IPS DF 19.7 (cell line): ENCODE measurements at places on chromosomes 13 and 19.

DNA sequence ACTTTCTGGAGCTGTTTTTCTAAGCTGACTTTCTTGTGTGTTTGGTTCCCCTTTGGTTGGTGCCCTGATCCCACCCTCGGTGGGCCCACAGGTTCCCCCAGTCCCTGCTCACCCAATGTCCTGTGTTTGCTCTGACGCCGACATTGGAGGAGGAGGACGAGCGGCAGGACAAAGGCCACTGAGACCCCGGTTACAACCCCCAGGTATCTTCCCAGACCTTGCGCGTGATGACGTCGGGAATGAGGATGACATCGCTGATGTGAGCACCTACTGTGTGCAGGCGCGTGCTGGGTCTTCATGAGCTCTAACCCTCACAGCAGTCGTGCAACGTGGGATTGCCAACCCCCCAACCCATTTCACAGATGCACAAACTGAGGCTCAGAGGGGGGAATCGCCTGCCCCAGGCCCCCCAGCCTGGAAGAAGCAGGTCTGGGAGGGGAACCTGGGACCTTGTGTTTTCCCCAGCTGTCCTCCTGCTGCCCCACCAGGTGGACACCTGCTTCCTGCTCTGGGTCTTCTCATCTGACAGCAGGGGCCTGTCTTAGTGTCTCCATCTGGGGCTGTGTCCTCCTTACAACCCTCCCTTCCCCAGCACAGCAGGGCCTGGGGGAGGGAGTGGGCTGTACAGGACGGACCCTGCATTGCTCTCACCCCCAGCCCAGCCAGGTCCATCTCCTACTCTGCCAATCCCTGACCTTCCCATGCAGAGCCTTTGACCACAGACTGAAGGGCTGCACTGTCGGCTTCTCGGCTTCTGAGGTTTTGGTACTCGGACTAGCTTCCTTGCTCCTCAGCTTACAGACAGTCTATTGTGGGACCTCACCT, 4.7 kb upstream of the LILRA6 start:
- DNase-seq = no peak

GRCh38 chr19:45730368-45731288, at the start of gene FBXO46:
FBXO46 (minus strand) TSS chr19:45730896; CDS start chr19:45713495, 17,401 bp downstream.
- DNase-seq = peak; percentile 98

- DNase-seq = no peak
Observed at GRCh38 chr13:23271331-23271730, 90.6 kb downstream of the SGCG start.

- no peak for DNase-seq
Observed at GRCh38 chr19:51691074-51691583, 2.0 kb upstream of the SPACA6 start.

DNA sequence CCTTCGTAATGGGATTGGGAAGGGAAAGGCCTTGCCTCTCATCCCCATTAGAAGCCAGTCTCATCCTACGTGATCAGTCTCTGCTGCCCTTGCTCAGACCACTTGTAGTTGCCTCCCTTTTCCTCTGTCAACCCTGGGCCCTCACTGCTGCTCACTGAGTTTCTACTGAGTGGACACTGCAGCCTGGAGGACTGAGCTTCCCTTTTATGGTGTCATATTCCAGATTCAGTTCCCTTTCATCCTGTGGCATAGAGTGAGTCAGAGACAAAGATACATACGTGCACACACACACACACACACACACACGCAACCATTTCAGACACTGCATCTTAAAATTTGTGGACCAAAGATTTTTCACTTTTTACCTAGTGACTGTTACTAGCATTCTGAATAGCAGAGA, 56.6 kb downstream of the COG3 start:
- DNase-seq = no peak

GRCh38 chr13:97695684-97696083, 257.8 kb upstream of the IPO5 start:
- DNase-seq = no peak

GRCh38 chr13:46861959-46862358, 34.9 kb downstream of the HTR2A start:
- DNase-seq = no peak

GRCh38 chr13:51364404-51365008, 25.0 kb downstream of the SERPINE3 start:
- DNase-seq = no peak

DNA sequence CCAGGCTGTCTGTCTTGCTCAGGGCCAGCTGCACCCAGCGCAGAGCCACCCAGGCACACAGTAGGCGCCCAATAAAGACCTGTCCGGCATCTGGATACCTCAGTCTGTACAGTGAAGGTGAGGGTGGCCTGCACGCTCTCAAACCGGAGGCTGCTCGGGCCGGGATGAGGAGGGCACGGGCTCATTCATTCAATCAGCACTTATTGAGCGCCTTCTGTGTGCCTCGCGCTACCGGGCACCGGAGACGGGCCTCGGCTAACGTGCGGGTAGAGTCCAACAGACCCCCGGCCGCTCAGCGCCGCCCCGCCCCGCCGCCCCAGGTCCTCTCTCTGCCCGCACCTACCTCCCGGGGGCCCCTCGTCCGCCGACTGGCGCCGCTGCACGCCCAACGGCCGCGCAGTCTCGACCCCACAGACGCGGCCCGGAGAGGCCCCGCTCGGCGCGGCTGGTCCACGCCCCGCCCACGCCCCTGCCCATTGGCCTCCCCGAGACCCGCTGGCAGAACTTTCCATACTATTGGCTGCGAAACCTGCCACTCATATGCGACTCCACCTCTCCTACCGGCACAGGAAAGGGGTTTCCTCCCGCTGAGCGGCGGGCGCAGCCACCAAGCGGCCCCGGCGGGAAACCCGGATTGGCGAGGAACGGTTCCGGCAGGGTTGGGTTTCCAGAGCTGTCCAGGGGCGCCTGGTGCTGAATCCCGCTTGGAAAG, at the start of gene SLC39A3:
Gene SLC39A3 (minus strand): TSS at position 416 of the 712 bp plus-strand sequence. CDS start 2,760 bp downstream, outside the sequence.
- DNase-seq = peak; percentile 77

GRCh38 chr19:11861301-11861700, 12.8 kb downstream of the ZNF439 start:
- no peak for DNase-seq

DNA sequence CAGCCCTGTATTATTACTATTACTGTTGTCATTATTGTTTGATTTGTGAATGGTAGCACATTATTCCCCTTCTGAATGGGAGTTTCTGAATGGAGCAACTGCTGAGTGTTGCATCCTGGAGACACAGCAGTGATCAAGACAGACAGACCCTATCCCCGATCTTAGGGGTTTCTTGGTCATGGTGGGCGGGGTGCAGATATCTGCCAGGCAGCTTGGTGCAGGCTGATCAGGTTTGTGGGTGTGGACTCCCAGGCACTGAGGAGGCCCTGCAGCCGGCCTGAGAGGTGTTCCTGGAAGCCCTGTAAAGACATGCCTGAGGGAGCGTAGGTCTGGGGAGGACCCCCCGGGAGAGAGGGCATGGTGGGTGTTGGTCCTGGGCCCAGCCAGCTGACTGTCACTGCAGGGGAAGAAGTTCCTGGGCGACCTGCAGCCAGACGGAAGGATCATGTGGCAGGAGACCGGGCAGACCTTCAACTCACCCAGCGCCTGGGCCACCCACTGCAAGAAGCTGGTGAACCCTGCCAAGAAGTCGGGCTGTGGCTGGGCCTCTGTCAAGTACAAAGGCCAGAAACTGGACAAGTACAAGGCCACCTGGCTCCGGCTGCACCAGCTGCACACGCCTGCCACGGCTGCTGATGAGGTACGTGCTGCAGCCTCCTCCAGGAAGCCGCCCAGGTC, 2.1 kb downstream of the MPND start:
- no peak for DNase-seq

DNA sequence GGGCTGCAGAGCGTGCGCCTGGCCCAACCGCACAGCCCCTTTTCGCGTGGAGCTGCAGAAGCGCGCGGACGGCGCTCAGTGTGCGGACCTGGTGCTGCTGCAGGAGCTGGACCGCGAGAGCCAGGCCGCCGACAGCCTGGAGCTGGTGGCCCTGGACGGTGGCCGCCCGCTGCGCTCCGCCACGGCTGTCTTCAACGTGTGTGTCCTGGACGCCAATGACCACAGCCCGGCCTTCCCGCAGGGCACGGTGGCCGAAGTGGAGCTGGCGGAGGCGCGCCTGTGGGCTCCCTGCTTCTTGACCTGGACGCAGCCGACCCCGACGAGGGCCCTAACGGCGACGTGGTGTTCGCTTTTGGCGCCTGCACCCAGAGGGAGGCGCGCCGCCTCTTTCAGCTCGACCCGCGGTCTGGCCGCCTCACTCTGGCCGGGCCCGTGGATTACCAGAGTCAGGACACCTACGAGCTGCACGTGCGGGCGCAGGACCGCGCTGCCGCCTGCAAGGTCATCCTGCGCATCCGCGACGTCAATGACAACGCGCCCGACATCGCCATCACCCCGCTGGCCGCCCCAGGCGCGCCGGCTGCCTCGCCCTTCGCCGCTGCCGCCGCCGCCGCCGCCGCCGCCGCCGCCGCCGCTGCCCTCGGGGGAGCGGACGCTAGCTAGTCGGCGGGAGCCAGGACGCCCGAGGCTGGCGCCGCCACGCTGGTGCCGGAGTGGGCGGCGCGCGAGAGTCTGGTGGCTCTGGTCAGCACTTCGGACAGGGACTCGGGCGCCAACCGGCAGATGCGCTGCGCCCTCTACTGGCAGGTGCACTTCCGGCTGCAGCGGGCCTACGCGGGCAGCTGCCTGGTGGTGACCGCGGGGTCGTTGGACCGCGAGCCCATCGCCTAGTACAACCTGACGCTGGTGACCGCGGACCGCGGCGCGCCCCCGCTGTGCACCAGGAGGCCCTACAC, 172.2 kb downstream of the OLFM4 start:
- DNase-seq = no peak

GRCh38 chr13:60707878-60708277, 310.9 kb downstream of the TDRD3 start:
- no peak for DNase-seq

DNA sequence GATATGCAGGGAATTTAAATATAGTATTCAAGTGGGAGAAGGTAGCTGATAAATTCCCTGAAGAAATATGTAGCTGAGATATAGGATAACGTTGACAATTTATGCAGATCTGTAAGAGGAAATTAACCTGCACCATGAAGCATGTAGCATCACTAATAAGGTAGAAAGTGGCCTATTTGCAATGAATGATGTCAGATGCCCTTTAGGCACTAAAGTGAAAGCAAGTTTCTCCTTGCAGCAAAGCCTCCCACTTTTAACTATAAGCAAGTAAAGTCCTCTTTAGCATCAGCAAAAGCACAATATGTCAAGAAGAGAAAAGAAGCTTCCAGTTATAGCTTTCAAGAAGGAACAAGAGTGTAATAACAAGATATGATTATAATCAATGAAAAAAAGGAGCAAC, 102.5 kb upstream of the SLITRK1 start:
- no peak for DNase-seq

- DNase-seq = no peak
Observed at GRCh38 chr13:38384171-38384570, 34.5 kb downstream of the UFM1 start.

- DNase-seq = no peak
Observed at GRCh38 chr13:106391681-106392080, 143.8 kb downstream of the EFNB2 start.

DNA sequence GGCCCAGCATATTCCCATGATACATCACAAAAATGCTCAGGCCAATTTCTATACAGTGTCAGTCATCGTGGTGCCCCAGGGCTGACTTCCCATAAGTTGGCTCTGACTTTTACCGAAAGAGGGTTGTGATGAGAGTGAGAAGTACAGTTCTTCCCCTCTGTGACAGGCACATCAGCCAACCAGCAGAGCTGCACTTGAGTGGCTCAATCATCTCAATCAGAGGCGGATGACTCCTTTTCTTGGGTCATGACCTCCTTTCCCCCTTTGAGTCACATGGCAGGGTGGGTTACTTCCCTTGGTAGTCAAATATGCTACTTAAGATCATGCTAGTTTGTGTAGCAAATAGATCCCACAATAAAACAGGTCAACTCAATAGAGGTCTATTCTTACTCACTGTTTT, 6.9 kb upstream of the AMER2 start:
- DNase-seq = no peak

DNA sequence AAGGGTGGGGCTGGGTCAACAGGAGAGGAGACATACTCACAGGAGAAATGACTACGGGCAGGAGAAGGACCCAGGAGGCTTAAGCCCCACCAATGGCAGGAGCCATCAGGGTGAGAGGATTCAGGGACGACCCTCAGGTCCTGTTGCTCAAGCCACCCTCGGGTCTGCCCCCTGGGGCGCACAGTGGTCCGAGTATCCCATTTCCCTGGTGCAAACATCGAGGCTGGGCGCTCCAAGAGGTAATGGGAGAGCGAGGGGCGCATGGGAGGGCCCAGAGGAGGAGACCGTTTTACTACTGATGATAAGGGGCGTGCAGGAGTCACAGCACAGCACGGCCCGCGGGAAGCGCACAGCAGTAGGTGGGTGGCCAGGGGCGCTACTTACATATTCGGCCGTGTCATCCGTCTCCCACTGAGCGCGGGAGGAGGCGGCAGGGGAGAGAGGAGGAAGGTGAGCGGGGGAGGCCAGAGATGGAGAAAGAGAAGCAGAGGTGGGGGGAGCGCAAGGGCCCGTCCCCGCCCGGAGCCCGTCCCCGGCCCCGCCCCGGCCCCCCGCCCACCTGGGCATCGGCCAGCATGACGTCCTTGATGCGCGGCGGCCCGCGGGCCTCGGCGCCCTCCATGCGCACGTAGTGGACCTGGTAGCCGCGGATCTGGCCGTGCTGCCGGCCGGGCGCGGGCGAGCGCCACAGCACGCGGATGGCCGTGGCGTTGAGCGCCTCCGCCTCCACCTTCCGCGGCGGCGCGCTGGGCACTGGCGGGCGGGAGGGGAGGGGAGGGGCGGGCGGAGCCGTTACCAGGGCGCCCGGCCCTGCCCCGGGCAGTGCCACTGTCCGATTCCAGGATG, 111.5 kb downstream of the PTPRS start:
- DNase-seq = no peak

GRCh38 chr19:47230921-47231214, at the start of gene BBC3:
BBC3 (minus strand) TSS chr19:47231199; CDS start chr19:47228431, 2,768 bp downstream.
- no peak for DNase-seq

GRCh38 chr13:29749401-29750182, 100.8 kb downstream of the UBL3 start:
- DNase-seq = no peak

GRCh38 chr19:3056417-3057088, 5.7 kb downstream of the TLE5 start:
- DNase-seq = no peak
